ENCODE measurements at places on chromosomes 13 and 19. TPM values are rescaled to one million over a fixed set of nuclear protein-coding genes. Genes with fewer than 3 reads are reported as not detected.

Gene SHISA2
- 10.0 TPM for total RNA-seq

DNA sequence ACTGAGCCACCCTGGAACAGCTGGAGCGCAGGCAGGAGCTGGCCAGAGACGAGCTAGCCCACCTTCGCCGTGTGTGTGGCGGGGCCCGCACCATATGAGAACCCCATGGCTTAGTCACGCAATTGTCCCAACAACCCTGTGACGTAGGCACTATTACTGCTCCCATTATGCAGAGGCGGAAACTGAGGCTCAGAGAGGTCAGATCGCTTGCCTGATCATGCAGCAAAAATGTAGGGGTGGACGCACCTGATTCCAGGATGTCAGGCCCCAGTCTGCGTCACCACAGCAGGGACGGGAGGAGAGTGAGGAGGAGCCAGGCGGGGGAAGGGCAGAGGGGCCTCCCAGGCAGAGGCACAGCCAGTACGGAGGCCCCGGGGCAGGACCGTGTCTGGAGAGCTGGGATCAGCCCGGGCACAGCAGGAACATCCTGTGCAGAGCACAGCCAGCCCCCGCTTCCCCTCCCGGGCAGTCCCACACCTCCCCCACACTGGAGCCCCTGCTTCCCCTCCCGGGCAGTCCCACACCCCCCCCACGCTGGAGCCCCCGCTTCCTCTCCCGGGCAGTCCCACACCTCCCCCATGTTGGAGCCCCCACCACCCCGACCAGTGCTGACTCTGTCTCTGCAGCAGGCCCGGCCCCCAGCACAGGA lies 16.7 kb downstream of the PIP5K1C start:
- peaks cover 14% of the 10 kb centered on the region for H3K36me3 ChIP-seq
- H3K4me1 ChIP-seq, result peaks cover 28% of the 10 kb centered on the region
- DNase-seq, result no peak
- no peak overlapping the region for H3K27ac ChIP-seq
- H3K4me3 ChIP-seq, result no peak overlapping the region
- no peaks in the 10 kb centered on the region for H3K27me3 ChIP-seq

Gene ADGRL1
- 24.9 TPM for total RNA-seq

Gene ADM5
- 1.7 TPM for total RNA-seq

DNA sequence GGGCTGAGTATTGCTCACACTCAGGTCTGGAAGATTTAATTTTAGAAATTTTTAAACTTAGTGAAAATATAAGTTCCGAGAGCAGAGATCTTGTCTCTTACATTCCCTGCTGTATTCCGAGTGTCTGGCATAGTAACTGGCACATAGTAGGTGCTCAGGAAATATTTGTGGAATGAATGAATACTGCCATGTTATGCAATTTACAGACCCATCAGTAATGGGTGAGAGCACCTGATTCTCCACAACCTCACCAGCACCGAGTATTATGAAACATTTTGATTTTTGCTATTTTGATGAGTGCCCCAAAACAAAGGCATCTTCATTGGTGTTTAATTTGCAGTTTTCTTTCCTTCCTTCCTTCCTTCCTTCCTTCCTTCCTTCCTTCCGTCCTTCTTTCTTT lies 15.8 kb upstream of the CLASRP start:
- DNase-seq, result no peak
- no peak overlapping the region for H3K4me3 ChIP-seq
- no peaks in the 10 kb centered on the region for H3K4me1 ChIP-seq
- H3K27ac ChIP-seq, result no peak overlapping the region
- no peaks in the 10 kb centered on the region for H3K27me3 ChIP-seq

- no peak overlapping the region for H3K4me3 ChIP-seq
- no peak for DNase-seq
- no peak overlapping the region for H3K27ac ChIP-seq
- no peaks in the 10 kb centered on the region for H3K27me3 ChIP-seq
- no peaks in the 10 kb centered on the region for H3K4me1 ChIP-seq
Observed at GRCh38 chr19:5655412-5655811, 24.9 kb downstream of the MICOS13 start.

- no peak for DNase-seq
- no peaks in the 10 kb centered on the region for H3K36me3 ChIP-seq
- no peaks in the 10 kb centered on the region for H3K27me3 ChIP-seq
- H3K27ac ChIP-seq, result no peak overlapping the region
- no peak overlapping the region for H3K4me3 ChIP-seq
Observed at GRCh38 chr13:89550938-89551337, 1796.5 kb upstream of the MIR17HG start.

- H3K4me3 ChIP-seq, result no peak overlapping the region
- H3K36me3 ChIP-seq, result peaks cover 13% of the 10 kb centered on the region
- DNase-seq, result no peak
- H3K27me3 ChIP-seq, result no peaks in the 10 kb centered on the region
- H3K27ac ChIP-seq, result no peak overlapping the region
- H3K4me1 ChIP-seq, result peaks cover 13% of the 10 kb centered on the region
Observed at GRCh38 chr19:17112271-17112670, 36.7 kb downstream of the MYO9B start.
